Fibroblast of skin of left biceps (primary cell): ENCODE measurements at places on chromosomes 7 and 10.
A peak's percentile ranks its signal among the peaks of the same experiment; 100 is the strongest.

- DNase-seq = no peak
These were observed 108.1 kb downstream of the GNAT3 start for GRCh38 chr7:80403686-80404241.

DNA sequence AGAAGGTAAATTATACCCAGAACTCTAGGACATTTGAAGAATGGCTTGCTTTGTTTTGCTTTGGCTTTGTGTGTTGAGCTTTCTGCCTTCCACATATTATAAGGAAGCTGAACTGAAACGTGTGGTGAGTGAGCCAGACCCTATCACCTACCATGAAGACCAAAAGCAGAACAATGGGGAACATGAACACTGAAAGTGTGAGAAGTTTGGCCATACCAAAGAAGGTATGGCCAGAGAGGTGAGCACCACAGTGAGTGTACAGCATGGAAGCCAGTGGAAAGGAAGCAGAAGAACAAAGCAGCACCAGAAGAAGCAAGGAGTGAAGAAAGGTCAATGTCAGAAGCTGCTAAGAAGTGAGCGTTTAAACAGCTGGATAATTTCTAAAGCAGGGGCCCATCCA lies 59.7 kb upstream of the CCDC71L start:
- DNase-seq = no peak

GRCh38 chr7:81648716-81649115 lies 121.1 kb downstream of the HGF start:
- peak; percentile 35 for DNase-seq

- DNase-seq = no peak
These were observed 48.4 kb upstream of the HABP2 start for GRCh38 chr10:113504423-113504822.

DNA sequence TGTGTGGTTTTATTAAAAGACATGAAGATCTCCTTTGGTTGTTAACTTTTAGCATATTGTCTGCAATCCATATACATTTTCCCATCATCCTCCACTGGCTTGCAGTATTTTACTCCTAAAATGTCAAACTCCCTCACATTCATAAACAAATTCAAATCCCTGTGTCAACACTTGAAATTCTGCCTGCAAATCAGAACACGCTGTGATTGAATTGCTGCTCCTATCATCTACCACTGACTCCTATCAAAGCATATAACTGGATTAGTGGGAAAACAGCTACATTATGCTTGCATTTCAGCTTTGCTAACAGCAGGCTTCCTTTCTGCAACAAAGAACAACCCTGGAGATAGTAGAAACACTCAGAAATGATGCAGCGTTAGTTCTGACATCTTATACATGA lies 281.8 kb upstream of the HGF start:
- peak; percentile 21 for DNase-seq

GRCh38 chr10:1406132-1406966 lies 331.0 kb downstream of the ADARB2 start:
- DNase-seq = no peak

GRCh38 chr10:96619796-96620773 lies 33.3 kb upstream of the TM9SF3 start:
- DNase-seq = no peak

DNA sequence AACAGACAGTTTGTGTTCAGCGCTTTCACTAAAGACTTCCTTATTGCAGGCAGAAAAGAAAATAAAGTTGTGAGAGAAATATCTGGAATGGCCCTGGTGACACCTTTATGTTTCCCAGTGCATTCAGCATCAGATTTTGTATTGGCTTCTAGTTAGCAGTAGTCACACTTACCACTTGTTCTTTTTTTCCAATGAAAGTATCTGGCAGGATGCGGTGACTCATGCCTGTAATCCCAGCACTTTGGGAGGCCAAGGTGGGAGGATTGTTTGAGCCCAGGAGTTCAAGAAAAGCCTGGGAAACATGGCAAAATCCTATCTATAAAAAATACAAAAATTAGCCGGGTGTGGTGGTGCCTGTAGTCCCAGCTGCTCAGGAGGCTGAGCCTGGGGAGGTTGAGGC lies 649.6 kb downstream of the LRMDA start:
- DNase-seq = no peak

GRCh38 chr7:84790882-84791281 lies 396.0 kb downstream of the SEMA3D start:
- peak; percentile 73 for DNase-seq

DNA sequence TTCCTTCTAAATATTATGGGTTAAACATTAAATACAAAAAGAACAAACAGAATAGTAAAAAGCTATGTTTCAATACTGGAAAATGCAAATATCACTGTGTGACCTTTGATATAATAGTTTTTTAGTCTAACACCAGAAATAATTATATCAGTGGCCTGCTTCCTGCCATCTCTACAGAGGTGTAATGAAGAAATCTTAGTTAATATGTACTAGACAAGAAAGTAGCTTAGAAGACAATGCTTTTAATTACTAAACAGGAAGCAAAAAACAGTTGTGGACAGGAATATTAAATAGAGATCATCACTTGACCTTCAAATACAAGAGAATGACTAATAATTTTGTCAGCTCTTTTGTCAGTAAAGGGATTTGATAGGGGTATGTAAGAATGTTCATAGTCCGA lies 47.4 kb upstream of the LRRN3 start:
- DNase-seq = no peak

GRCh38 chr10:25678220-25678619 lies 255.8 kb upstream of the MYO3A start:
- no peak for DNase-seq

DNA sequence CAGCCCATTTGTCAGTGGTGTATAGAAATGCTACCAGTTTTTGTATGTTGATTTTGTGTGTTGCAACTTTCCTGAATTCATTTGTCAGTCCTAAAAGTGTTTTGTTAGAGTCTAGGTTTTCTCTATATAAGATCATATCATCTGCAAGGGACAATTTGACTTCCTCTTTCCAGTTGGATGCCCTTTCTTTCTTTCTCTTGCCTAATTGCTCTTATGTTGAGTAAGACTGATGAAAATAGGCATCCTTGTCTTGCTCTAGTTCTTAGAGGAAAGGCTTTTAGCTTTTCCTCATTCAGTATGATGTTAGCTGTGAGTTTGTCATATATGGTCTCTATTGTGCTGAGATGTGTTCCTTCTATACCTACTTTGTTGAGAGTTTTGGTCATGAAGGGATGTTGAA lies 161.7 kb upstream of the TPK1 start:
- no peak for DNase-seq

GRCh38 chr10:95234951-95235350 lies 40.9 kb downstream of the ACSM6 start:
- no peak for DNase-seq

GRCh38 chr10:44879531-44879899 lies 31.6 kb upstream of the TMEM72 start:
- no peak for DNase-seq

DNA sequence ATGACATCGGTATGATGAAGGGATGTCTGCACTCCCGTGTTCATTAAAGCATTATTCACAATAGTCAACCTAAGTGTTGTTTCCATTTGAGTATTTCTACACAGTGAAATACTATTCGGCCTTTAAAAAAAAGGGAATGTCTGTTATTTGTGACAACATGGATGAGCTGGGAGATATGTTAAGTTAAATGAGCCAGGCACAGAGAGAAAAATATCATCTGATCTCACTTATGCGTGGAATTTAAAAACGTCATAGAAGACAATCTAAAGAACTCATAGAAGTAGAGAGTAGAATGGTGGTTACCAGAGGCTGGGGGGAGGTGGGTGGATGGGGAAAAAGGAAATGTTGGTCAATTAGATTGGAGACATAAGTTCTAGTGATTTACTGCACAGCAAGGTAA lies 753.3 kb downstream of the GRM8 start:
- DNase-seq = no peak

DNA sequence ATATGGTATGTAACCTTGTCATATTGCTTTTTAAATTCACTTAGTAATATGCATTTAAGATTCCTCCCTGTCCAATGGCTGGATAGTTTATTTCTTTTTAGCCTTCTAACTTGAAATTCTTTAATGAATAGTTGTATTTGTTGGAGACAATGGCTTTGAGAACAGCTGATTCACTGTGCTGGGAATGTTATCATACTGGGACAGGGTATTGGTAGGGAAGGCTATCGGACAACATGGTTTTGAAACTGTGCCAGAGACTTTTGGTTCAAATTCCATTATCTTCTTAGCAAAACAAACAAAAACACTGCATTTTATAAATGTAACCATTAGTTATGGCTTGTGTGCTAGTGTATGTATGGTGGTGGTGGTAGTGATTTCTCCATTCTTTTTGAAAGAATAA lies 517.1 kb upstream of the ANKRD30A start:
- no peak for DNase-seq

- no peak for DNase-seq
These were observed 35.3 kb downstream of the PDZD8 start for GRCh38 chr10:117339979-117340378.

- DNase-seq = peak; percentile 25
These were observed 105.5 kb upstream of the CSTF2T start for GRCh38 chr10:51804866-51805265.

DNA sequence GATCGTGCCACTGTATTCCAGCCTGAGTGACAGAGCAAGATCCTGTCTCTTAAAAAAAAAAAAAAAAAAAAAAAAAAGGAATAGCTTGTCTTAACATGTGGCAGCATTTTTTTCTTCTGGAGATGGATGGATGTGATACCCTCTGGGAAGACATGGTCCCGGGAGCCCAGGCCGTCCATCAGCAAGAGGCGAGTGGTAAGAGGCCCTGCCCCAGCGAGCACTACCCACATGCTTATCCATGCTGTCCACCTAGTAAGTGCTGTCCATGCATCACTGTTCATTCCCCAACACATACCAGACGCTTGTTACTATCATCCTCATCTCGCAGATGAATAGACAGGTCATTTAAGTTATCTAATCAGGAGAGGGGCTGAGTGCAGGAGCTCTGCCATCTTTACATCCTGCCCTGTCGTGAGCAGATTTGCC lies 12.9 kb downstream of the ATP6V1F start:
- DNase-seq = no peak

DNA sequence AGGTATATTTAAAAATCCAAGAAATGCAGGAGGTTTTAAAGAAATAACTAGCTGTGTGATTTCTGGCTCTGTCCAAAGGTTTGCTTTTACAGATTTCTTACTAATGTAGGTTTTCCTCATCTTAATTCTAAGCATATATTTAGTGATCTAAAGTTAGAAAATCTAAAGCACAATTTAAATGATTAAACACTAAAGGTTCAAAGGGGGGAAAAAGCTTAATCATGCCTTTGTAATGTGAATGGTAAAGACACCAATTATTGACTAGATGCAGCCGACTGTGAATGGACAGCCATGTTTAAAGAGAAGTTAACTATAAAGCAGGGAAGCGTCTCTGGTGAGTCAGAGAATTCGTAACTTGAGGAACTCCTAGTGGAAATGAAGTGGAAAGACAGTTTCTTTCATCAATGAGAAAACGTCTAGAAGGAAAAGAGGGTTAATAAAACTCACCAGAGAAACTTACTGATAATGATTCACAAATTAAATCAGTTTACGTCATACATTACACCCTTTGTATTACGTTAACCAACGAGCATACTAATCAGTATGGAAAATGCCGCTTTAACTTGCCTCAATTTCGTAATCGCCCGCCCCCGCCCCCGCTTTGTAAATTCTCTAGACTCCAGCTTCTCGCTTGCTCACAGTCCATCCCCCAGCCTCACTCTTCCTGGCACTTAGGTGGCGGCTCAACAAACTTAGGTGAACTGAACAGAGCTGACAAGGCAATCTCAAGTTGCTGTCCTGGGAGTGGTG lies 1.1 kb upstream of the HBP1 start:
- peak; percentile 72 for DNase-seq

DNA sequence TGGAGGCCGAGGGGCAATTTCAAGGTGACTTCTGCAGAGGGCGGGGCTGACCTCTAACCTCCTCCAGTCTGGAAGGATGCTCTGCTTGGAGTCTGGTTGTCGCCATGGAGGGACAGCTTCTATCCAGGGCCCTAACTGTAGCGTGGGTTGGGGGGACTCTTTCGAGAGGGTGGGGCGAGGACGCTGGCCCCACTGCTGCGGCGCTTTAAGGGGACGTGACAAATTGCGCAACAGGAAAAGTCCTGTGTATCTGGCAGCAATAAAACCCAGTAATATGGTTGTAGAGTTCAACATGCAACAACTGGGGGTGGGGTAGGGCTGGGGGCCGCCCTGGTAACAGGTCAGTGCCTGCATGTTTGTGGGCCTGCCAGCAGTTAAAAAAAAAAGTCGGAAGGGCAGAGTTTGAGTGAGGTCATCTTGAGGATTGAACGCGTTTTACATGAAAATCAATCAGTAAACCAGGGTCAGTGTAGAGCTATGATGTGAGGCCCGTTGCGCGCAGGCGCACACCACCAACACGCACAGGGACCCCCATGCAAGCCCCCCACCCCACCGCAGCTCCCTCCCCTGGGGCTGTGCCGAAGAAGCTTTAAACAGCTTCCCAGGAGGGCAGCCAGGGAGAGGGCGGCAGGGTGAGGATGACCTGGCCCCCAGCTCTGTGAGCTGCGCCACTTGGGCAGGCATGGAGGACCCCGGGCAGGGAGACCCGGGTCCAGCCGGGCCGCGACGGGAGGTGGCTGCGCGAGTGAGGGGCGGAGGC lies 4.3 kb downstream of the SHH start:
- no peak for DNase-seq

DNA sequence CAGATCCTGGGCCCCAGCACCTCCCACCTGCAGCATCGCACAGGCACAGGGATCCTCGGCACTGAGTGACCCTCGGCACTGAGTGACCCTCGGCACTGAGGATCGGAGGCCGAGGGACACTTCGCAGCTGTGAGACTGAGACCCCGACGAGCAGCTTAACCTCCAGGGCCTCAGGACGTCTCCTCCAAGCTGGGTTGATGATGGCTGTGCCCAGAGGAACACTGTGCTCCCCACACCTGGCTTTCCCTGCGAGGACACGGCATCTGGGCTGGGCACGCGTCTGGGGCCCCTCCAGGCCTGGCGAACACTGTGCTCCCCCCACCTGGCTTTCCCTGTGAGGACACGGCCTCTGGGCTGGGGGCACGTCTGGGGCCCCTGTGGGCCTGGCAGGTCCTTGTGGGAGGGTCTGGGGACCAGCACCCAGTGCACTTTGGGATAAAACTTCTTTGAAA lies 158.3 kb upstream of the PPP2R2D start:
- no peak for DNase-seq

GRCh38 chr7:94300176-94300835 lies 94.4 kb upstream of the COL1A2 start:
- no peak for DNase-seq

DNA sequence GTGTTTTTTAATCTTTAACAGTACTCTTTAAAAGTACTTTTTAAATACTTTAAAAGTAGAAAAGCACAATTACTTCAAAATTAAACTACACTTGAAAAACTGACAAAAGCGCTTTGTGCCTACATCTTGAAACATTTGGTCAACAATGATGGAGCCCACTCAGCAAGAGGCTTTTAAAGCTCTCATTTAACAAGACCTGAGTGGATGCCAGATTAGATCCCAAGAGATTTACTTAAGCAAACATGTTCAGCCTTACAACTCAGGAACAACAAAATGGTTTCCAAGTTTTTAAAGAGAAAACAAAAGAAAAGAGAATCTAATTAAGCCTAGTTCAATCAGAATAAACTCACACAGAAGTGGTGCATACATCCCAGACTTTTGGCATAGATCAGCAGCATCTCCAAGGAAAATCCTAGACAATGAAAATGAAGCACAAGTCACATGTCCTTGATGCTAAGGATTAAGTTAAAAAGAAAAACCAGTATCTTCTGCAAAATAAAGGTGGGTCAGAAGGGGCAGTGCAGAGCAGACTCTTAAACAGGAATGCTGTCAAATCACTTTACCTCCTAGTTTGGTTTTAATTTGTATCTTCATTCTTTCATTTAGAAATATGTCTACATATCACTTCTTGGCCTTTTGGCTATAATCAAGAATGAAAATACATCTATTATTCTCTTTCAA lies 26.2 kb downstream of the HIBADH start:
- DNase-seq = no peak
